ENCODE measurements at places on chromosomes 7 and 10.

DNA sequence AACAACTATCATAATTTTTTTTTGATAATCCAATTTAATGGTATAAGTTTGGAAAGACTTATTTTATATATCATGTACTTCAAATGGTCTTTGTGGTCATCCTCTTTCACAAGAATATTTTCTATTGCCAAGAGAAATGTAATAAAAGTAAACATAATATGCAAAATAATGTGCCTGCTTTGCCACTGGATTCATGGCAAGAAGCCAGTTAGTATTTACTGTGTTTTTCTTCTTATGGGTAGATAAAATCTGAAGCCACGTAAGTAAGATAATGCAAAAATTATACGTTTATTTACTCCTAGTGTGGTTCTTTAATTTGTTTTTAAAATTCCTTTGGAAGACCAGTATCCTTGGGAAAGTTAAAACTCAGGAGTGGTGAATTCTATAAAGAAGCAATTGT, 258.5 kb downstream of the ARL4A start:
- no peak for DNase-seq

- no peak for DNase-seq
Measured at GRCh38 chr10:70034232-70034631, 18.4 kb upstream of the MACROH2A2 start.

- DNase-seq: no peak
Measured at GRCh38 chr7:31335884-31336201, 4.7 kb downstream of the NEUROD6 start.

DNA sequence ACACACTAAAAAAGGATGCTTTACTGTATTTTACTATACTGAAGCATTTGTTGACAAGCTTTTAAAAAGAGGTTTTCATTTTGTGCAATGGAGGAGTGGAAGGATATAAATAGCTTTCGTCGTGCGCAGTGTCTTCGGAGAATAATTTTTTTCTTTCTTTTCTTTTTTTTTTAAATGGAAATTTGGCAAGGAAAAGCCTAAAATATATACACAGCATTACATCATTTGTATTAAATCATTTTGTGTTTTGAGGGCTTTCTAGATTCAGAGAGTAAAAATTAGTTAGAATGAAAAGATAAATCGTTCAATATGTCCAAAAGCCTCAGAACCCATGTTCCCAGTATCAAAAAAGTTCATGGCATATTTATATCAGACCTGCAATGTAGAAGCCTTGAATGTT, 150.2 kb upstream of the FERD3L start:
- no peak for DNase-seq

DNA sequence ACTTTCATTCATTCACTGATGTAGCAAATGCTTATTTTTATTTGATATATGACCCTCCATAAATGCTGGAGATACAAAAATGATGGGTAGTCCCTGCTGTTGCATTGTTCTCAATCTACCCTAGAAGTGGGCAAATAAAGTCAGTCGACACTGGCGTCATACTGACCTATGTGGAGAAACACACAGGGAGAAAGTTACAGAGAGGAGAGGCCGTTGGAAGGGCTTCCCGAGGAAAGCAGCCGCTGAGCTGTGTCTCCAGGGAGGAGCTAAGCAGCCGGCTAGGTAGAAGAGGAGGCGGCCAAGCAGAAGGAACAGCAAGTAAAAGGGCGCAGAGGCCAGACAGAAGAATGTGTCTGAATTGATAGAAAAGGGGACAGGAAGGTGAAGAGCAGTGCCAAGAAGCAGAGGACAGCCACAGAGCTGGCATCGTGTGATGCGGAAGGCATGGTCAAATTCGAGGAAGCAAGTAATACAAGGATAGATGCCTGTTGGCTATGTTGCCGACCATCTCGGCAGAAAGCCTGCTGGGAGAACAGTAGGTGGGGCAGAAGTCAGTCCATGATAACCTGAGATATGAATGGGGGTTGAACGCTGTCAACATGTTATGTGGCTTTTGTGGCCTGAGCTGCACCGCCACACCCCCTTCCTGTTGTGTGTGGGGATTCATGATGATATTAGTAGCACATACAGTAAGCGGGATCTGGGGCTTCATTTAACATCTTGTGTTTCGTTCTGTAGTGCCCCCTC, 25.9 kb downstream of the ST8SIA6 start:
- peak; percentile 23 for DNase-seq

DNA sequence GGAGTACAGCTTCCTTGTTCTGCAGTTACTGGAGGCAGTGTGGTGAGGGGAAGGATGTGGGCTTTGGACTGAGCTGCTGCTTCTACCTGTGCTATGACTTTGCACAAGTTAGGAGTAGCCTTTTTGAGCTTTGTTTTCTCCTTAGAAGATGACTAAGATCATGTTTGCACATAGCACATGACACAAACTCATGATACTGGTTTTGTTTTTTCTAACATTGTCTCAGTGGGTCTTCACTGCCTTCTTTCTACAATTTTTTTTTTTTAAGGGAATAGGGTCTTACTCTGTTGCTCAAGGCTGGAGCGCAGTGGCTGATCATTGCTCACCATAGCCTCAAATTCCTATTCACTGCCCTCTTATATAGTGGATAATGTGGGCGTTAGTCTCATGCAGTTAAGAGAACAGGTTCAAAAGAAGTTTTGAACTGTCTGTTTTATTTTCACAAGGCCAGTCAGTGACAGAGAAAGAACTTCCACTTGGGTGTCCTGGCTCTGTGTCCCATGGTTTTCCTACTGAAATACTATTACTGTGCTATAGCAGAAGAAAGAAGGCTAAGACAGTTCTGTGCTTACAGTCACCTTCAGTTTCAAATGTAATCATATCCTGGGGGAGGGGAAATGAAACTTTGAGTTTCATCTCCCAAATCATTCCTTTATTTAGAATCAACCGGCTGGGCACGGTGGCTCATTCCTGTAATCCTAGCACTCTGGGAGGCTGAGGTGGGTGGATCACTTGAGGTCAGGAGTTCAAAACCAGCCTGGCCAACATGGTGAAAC, 72.0 kb downstream of the KAT6B start:
- DNase-seq: no peak

- no peak for DNase-seq
Measured at GRCh38 chr7:108034586-108034985, 31.6 kb upstream of the LAMB1 start.

- DNase-seq: no peak
Measured at GRCh38 chr7:69603351-69603750, 5.1 kb downstream of the AUTS2 start.

DNA sequence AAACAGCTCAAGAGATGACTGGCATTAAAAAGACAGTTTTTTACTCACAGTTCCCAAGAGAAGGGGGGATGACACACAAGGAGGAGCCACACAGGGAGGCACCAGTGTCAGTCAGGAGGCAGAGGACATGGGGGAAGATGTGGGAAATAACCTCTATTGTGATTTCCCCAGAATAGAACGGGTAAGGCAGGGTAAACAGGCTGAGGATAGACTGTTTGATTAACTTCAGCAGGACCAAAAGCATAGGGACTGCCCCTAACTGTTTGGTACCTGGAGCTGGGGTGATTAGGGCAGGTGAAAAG, 60.7 kb downstream of the RAPGEF5 start:
- DNase-seq: no peak

DNA sequence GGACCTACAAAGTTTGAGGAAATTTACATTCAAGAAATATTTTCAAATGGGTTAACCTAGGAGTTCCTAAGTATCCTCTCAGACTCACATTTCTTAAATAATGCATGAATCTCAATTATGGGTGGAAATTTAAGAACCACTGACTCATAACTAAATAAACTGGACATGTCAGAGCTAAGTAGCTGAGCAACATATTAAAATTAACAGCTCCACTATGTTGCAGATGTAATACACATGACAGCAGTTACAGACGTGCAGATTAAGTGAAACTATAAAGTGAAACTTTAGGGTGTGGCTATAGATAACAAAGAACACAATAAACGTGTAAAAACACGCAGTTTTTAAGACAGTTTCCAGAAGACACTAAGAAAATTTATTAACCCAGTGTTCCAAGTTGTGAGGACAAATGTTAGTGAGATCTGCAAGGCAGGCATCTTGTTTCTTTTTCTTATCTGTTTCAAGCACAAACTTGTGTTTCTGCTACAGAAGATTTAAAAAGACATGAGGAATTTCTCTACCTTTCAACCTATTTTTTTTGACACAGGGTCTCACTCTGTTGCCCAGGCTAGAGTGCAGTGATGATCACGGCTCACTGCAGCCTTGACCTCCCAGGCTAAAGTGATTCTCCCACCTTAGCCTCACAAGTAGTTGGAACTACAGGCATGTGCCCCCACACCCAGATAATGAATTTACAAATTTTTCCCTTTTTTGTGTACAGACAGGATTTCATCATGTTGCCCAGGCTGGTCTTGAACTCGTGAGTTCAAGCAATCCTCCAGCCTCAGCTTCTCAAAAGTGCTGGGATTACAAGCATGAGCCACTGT, 25.3 kb downstream of the DNMBP start:
- DNase-seq: no peak

DNA sequence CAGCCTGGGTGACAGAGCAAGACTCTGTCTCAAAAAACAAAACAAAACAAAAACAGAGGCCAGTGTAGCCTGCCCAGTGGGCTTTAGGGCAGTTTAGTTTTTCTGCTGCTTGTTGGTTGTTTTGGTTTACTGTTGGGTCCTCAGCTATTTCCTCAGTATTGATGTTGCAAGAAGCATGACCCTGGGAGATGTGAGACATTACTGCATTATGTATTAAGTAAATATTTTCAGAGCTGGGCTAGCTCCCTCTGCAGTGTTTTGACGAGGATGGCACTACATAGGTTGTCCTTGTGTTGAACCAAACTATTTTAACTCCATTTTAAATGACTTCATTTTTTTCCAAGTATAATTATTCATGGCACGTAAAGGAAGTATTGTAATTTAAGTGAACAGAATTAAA, 4.8 kb downstream of the AKAP9 start:
- no peak for DNase-seq

GRCh38 chr7:4916113-4916512, 32.6 kb upstream of the RADIL start:
- no peak for DNase-seq

- DNase-seq: no peak
Measured at GRCh38 chr7:46854958-46855473, 726.9 kb downstream of the TNS3 start.

DNA sequence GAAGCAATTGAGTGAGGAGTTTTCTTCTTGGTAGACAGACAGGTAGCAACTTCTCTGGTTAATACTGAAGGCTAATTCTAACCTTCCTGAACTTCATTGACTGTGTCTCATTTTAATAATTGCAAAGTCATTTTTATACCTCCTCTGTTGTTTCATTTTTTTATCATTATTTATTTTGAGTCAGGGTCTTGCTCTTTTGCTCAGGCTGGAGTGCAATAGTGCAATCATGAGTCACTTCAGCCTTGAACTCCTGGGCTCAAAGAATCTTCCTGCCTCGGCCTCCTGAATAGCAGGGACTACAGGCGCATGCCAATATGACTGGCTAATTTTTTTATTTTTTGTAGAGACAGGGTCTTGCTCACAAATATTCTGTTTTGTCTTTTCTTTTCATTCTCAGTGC, 45.4 kb downstream of the APBB1IP start:
- no peak for DNase-seq

DNA sequence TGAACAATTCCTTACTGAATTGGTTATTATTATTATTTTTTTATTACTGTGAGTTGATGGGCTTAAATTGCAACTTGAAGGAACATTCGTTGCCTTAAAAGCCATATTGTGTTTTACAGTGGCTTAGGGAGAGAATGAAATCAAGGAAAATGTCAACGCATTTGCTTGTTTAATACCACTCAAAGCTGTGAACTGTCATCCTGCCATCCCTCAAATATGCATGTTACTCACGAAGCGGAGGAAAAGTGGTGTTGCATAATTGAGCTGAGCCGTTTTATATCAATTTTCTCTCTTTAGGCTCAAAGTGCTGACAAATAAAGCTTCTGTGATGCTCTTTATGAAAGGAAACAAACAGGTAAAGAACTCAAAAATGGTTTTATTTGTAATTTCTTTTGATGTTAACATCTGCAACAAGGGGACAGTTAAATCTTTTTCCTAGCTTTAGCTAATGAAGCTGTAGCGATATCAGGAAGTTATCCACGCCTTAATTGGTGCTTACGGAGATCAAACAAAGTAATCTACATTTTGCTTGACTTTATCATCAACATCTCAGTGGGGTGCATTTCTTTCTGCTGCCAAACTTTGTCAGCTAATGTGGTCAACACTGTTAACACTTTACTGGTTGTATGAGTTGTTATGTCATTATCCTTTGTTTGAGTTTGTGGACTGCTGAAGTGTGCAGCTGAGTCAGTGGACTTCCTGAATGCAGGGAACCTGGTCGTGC, 33.1 kb downstream of the GLRX3 start:
- DNase-seq: no peak

DNA sequence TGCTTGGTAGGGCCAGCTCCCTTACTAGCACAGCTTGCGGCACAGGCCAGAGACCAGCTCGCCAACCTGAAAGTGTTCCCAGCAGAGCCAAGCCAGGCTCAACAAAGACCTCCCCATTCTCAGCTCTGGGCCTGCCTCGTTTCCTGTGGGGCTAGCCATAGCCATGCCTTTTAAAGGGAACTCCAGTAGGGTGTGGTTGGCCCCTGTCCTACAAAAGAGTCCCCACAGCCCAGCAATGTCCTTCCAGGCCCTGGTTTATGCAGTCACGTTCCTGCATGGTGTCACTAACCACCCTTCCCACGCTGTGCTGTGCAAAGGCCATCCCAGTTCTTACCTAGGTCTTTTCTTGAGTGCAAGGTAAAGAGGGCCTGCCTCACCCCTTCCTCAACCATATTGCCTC, 87.8 kb upstream of the LRRC4 start:
- no peak for DNase-seq

DNA sequence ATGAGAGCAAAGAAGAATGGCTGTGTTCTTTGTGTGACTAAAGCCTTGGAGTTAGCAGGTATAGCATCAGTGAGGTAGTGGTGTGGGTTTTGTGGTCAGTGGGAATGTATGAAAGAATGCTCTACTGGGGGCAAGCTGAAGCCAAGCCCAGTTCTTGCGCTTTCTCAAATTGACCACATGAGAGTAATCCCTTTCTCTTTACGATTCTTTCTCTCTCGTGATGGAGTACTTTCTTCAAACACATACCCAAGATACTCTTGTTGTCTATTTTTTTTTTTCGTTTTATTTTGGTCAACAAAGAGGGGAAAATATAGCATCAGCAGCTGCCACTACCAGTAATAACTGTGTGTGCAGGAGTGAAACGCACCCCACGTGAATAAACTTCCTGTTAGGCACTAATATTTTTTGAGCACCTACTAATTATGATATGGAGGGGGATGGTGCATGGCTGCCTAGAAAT, 8.4 kb upstream of the PANK1 start:
- DNase-seq: no peak

DNA sequence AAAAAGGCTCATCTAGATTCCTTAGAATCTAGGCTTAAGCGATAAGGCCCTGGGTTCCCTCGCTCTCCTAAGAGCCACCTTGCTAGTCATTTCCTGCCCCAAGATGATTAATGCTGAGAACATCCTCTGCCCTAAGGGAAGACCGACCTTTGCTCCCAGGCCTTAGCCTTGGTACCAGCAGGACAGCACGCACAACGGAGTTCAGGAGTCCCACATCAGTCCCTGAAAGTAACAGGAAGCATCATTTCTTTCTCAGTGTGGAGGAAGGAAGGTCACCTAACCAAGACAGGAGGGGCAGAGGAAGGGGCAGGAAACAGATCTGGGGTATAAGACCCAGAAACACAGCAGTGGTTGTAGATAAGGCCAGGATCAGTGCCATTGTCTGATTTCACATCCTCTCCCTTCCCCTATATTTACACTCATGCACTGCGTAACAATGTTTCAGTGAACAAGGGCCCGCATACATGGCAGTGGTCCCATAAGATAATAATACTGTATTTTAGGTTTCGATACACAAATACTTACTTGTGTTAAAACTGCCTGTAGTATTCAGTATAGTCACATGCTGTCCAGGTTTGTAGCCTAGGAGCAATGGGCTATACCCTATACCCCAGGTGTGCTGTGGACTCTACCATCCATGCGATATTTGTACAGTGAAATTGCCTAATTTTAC, 8.1 kb upstream of the FAM107B start:
- DNase-seq: no peak
